ENCODE measurements at places on chromosomes 5 and 9.

DNA sequence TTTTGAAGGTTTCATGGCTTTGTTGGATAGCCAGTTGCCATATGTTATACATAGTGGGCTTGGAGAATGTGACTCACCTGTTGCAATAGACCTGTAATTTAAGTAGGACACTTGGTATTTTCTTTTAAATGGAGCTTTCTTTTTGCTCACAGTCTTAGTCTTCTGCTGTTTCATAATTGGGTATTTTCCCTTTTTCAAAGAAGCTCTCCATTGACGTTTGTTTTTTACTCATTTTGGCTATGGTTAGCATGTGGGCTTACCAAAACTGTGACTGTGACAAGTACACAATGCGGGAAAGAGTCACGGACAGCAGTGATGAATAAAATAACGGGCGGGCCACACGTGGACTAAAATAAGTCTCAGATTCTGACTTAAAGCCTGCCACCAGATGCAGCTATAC lies 23.2 kb upstream of the RNF20 start:
- no peak for DNase-seq

DNA sequence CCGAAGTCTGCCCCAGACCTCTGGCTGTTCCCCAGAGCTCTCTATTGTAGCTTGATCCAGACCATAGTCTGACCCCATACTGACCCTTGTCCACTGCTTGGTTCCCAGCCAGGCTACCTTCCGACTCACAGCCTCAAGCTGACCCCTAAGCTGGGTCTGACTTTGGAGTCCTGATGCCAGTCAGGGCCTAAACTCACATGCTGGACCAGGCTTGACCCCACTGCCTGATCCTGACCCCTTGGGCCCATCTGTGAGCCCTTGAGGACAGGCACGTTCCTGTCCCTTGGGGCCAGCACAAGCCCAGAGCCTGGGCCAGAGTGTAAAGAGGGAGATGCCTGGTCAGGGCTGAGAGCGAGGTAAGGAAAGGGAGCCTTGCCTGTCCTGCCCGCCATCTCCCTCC lies 32.7 kb upstream of the ENHO start:
- no peak for DNase-seq

DNA sequence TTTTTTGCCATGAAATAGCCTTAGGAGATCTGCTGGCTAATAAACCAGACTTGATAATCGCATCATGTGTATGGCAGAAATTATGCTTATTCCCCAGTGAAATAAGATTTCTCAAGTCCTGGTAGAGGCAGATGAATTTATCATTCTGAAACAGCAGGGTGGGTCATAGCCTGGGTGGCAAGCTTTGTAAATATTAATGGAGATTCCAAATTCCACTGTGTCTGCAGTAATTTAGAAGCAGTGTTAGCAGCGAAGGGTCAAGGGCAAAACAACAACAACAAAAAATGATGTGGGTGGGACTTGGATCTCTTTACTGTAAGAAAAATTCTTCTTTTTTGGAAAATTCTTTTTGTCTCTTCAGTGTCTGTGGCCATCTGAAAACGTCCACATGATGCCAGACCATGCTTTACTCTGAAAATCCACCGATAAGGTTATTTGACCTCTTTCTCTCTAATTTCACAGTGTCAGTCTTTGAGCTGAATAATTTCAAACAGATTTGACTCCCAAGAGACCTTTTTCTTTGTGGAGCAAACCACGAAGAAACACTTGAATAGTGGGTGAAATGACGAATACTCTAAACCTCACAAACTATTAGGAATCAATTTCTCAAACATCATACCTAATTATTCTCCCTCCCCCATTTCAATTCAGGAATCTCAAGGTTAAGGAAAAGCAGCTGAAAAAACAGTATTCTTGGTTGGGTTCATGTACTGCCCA lies 106.0 kb upstream of the RPS23 start:
- DNase-seq, result no peak

- DNase-seq, result no peak
Observed at GRCh38 chr5:96278981-96279380, 154.1 kb downstream of the PCSK1 start.

- no peak for DNase-seq
Observed at GRCh38 chr5:149995385-149996204, 4.9 kb downstream of the TIGD6 start.

GRCh38 chr5:23991406-23991805 lies 484.0 kb downstream of the PRDM9 start:
- no peak for DNase-seq
